T-helper 1 cell (primary cell): ENCODE measurements at places on chromosomes 7 and 10.

DNA sequence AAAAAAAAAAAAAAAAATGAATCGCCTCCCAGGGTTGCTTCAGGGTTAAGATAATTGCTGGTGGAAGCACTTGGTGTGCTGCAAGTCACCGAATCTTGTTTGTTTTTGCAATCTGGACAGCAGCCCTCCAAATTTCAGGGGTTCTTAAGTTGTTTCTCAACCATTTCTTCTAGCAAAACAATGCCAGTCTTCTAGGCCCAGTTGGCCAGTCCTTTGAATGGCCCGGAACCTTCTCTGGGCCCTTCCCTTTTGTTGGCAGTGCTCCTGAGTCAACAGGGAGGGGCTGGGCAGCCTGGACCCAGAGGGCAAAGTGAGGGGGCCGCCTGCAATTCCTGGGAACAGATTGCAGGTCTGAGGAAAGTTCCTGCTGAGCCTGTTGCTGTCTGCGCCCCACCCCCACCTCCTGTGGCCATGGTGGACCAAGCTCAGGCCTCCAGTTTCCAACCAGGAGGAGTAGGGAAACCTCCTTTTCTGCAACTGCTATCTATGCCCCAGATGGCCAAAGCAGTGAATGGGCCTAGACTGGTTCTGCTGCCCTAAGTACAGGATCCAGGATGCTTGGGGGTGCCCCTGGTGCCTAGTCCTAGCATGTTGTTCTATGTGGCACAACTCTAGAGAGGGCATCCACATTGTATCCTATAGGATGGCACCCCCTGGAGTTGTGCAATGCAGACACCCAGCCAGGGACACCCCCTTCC is 31.4 kb upstream of the PDCD4 start:
- DNase-seq = no peak

GRCh38 chr7:148625342-148625741 is 34.8 kb downstream of the C7orf33 start:
- DNase-seq = no peak

DNA sequence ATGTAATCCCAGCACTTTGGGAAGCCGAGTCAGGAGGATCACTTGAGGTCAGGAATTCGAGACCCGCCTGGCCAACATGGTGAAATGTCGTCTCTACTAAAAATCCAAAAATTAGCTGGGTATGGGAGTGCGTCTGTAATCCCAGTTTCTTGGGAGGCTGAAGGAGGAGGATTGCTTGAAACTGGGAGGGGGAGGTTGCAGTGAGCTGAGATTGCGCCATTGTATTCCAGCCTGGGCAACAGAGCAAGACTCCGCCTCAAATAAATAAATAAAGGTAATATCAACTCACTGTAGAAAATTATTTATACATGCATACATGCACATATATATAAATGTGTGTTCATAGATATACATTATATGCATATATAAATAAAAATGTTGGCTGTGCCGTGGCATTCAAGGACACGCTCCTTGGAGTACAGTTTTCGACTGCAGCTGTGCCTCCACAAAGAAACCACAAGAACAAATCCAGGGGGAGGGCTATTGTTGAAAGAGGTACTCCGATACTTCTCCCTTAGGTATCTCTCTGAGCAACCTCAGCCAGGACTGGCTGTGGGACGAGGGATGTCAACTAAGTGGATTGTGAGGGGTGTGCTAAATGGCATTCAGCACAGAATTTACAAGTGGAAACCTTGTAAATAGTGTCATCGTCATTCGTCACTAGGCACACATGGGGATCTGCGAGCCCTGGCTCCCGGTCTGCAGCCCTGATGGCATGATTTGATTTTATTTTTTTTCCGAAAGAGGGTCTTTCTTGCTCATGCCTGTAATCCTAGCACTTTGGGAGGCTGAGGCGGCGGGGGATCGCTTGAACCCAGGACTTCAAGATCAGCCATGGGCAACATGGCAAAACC is 49.3 kb downstream of the HIP1 start:
- DNase-seq = no peak

DNA sequence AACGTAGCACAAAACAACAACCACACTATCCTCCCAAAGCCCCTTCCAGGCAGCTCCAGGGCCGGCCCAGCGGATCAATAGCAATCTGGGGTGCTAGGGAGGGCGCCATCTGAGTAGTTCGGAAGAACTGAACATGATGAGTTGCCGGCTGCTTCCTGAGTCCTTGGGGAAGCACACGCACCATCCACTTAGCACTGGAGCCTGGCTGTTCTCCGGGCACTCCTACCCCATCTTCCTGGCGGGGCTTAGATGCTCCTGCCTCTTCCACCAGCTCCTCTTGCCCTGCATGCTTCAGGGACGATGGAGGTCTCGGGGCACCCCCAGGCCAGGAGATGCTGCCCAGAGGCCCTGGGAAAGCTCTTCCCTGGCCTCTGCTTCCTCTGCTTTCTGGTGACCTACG is at the start of gene KCNK18:
Gene KCNK18, plus strand, starts transcription at position 301 of the 400 bp plus-strand sequence. Its CDS starts 0 bp downstream, at position 301.
- DNase-seq = no peak

DNA sequence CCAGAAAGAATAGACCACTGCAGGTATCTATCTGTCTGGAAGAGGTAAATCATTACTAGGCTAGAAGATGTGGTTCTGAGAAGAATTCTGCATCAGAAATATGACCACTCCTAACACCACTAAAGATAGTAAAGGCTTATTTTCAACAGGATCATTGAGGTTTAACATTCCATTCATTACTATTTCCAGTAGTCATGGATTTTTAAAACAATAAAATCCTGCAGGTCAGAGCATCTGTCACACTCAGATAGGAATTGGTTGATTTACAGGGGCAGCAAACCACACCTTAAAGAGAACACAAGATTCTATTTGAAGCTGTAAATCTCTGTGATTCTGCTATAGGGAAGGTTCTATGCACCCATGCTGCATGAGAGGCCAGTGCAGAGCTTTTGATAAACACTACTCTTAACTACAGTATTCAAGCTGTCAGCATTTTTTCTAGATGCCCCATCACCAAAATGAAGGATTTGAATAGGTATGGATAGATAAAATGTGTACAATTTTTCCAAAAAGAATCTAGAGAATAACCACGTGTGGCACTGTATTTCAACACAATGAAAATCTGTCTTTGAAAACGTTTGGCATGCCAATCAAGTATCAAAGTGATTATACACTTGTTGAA is 14.6 kb downstream of the LRRC17 start:
- no peak for DNase-seq

GRCh38 chr7:89661876-89662275 is 492.4 kb upstream of the STEAP1 start:
- no peak for DNase-seq

DNA sequence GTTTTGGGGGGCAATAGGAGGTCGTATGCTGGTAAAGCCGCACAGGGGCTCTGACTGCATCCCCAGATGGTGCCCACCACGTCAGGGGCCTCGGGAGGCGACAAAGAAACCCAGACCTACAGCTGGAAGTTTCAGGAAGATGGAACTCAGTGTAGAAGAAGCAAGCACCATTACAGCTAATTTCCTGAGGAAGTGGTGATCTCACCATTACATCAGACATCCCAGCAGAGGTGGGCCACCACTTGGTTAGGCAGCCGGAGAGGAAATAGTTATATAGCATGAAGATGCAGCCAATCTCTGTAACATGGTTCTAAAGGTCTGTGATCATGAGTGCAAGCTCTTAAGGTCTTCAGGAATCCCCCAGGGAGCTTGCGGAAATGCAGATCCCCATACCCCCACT is 127.3 kb upstream of the PCBD1 start:
- peak; percentile 10 for DNase-seq

GRCh38 chr7:102429141-102429899 is 4.1 kb upstream of the ORAI2 start:
- no peak for DNase-seq

DNA sequence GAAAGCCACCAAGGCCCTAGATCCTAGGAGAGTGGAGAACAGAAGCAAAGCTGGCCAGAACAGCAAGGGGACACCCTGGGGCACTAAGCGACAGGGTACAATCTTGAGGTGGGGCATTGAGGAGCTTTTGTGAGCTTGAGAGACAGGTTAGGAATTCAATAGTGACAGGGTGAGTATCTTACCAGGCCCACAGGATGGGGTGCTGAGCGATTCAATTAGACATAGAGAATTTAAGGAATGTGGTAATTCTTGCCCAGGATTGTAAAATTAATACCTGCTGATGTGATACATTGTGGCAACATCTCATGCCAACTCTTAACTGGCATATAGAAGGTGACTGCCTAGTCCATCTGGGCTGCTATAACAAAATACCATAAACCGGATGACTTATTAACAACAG is 14.0 kb downstream of the RBP3 start:
- DNase-seq = no peak

GRCh38 chr10:95998255-95998784 is 45.1 kb upstream of the CCNJ start:
- no peak for DNase-seq

- no peak for DNase-seq
These were observed 18.4 kb upstream of the HABP2 start for GRCh38 chr10:113534423-113534822.

DNA sequence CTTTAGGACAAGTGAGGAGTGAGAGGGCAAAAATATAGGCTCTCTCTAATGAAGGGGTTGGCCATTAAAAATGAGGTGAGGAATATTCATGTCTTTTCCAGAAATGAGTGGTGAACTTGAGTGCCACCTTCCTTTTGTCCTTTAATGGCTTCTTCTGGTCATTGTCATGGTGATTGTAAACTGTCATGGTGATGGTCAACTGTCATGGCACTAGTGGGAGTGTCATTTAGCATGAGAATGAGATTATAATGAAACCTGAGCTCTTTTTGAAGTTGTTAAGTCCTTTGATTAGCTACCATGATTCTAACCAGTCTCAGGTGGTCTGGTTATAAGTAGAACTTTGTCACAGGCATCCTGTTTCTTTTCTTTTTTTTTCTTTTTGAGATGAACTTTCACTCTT is 524.4 kb downstream of the NEBL start:
- no peak for DNase-seq

DNA sequence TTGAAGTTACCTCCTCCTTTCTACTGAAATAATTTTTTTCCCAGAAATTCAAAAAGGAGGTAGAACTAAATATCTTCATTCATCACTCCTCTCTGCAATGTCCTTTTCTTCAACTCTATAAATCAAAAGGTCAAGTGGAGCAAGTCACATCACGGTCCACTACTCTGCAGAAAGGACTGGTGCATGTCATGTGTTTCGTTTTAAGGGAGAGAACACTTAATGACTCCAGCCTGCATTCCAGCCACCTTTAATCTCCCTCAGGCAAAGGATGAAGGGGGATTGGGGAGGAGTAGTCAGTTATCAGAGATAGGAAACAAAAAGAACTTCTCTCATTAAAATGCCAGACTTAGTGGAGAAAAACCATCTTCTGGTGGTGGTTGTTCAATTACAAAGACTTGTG is 78.9 kb downstream of the ANK3 start:
- DNase-seq = no peak

GRCh38 chr10:132543916-132544743 is 6.5 kb downstream of the INPP5A start:
- no peak for DNase-seq

DNA sequence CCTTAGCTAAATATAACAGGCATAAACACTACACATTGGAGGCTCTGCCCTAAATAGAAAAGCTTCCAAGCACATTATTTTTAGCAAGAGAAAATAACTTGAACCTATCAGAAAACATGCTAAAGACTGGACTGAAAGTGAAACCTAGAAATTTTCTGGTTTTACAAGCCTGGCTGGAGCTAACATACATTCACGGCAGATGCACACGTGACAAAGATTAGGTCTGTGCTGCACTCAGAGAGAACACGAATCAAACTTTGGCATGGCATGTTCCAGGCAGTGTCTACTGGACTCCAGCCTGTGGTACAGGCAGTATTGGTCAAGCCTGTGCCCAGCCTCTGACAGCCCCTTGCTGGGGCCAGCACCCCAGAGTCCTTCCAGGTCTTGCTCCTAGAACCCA is 94.1 kb upstream of the PCBD1 start:
- no peak for DNase-seq

GRCh38 chr7:23247603-23248335 is 1.2 kb downstream of the GPNMB start:
- no peak for DNase-seq

GRCh38 chr10:71297343-71297742 is 21.7 kb upstream of the SLC29A3 start:
- DNase-seq = no peak

DNA sequence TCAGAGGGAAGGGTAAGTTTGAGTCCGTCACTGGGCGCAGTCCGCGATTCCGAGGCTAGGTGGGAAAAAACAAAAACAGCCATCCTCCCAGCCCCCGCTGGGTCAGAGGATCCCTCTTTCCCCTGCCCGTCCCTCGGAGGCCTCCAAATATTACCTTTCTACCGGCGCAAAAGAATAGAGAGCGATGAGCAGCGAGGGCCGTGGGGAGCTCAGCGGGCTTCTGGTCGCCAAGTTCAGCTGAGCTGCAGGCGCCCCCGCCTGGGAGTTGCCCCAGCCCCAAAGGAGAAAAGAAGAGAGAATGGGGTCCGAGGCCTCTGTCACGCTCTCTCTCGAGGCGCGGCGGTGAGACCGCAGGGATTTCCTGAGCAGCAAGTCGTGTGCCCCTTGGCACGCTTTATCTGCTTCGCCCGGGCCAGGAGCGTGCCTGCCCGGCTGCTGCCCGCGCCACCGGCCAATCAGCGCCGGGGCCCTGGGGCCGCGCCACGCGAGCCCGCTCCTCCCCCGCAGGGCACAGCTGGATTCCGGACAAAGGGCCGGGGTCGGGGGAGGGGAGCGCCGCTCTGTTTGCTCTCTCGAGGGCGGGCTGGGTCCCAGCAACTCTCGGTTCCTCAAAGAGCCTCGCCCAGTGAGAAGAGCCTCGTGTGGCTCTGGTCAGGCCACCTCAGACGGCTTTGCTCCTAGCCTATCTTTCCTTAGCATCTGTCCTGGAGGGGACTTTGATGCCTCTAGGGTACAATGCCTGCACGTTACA is at the start of gene NEUROG3:
Gene NEUROG3, minus strand, starts transcription at position 367 of the 751 bp plus-strand sequence. CDS start 379 bp downstream, outside the sequence.
- no peak for DNase-seq

DNA sequence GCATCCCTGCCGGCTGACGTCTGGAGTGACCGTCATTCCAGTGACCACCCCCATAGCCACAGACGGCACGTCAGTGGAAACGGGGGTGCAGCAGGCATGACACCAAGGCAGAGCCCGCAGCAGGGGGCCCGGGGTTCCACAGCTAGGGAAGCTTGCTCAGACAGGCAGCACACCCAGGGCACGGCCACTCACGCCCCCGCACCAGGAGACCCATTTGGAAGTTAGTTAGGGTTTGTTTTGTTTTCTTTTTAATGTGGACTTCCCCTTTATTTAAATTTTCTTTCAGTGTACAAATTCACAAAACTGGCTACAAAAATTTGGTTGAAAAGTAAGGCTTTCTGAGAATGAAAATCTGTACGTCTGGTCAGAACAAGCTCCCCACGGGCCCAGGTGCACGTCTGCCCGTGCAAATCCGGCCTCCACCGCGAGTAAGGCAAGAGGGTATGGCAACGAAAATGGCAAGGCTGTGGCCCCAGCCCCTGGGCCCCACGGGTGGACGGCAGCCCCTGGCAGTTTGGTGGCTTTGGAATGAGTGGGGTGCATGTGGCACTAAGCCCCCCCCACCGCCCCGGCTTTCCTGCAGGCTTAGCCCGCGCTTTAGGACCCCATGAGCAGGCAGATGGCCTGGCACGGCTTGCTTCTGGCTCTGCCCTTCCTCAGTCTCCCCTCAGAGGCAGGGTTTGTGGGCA is 124.2 kb downstream of the FAM53B start:
- DNase-seq = no peak

GRCh38 chr7:156889746-156890145 is 3.2 kb downstream of the LMBR1 start:
- DNase-seq = no peak
